Karpas-422 (cell line): ENCODE measurements at places on chromosomes 4 and X. TPM values are rescaled to one million over a fixed set of nuclear protein-coding genes. Genes with fewer than 3 reads are reported as not detected.

DNA sequence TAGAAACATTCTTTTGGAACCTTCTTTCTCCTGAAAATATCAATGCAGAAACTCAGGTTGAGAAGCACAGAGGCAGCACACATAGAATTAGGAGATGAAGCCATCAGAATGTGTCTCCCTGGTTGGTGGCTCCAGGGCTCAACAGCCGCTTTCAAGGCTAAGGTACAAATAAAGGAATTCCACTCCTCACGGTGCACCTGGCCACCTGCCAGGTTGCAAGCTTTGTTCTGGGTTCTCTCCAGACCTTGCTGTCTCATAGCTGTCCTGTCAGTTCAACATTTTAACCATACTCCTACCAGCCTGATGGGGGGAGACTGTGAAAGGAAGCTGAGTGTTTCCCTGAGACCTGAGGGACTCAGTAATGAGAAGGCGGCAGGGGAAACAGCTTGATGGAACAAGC, 96.3 kb upstream of the HPF1 start:
- no peak for DNase-seq

DNA sequence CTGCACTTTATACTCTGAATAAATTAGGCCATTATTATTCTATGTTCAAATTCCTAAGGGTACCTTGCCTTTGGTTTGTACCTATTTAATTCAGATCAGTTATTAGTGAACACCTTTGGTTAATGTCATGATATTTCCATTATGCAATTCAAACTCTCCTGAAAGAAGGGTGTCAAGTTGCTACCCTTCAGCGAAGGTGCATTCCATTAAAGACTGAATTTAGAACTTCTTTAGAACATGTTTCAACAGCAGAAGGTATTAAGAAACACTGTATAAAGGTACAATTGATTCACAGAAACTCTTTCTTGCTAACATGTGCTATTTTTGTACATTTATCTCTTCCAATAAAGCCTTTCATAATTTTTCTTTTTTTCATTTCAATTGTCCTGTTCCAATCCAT, 1545.4 kb upstream of the PCDH10 start:
- DNase-seq = no peak

GRCh38 chrX:68801737-68802290, 27.0 kb upstream of the EFNB1 start:
- no peak for DNase-seq

GRCh38 chr4:84814094-84814750, 152.3 kb downstream of the WDFY3 start:
- no peak for DNase-seq

GRCh38 chrX:92213786-92214185, 434.6 kb downstream of the PCDH11X start:
- DNase-seq = no peak

DNA sequence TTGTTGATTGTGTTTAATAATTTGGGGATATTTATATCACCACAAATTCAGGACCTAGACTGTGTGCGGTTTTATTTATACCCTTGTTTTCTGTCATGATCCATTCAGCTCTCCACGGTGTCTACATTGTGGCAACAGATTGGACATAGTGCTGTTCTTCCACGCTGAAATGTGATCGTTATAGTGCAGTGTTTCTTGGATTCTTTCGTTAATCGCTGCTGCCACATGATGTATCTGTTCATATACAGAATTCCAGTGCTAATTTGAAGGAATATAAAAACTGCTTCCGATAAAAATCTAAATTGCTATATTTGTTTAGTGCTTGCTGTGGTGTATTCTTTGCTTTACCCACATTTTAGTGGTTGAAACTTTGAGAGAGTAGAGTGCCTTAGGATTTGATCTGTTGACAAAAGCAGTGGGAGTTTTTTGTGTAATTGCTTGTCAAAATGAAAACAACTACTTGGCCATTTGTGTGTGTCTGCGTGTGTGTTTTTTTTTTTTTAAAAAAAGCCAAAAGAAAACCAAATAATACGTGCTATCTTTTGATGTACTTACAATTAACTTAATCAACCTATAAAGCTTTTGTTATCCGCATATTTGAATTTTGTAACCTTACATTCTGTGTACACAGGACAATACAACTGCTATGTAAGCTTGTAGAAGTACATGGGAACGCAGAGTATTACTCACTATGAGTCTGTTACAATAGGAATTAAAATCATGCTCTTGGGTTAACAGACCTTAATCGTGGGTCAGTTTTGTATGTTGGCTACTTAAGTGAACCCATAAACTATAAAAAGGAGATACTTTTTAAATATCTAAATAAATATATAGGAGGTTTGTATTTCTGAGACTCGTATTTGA, 353.3 kb downstream of the ARHGAP24 start:
- no peak for DNase-seq

DNA sequence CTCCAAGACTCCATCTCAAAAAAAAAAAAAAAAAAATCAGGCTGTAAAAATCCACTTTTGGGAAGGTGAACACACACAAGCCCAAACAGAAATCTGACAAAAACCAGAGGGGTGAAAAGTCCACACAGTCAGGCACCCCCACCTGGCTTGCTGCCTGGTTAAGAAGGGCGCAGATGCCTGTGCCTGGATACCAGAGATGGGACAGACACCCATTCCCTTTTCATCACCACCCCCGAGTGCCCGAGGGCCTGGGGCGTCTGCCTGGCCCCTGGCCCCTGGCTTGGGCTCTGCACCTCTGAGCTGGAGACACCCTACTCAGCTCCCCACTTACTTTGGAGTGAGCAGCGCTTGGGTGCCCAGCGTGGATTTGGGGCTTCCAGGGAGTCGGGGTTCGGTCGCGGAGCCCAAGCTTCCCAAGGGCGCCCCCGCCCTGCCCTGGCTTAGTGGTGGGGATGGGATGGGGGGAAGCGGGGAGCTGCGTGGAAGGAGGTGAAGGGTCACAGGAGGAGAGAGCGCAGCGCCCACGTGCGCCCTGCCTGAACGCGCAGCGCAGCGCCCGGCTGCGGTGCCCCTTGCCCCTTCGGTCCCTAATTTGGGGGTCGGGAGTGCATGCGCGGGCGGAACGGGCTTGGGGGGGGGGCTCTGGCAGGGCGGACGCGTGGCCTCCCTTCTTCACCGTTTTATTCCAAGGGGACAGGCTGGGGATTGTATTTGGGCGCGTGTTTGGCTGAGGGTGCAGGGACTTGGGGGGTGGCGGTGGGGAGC, 11.3 kb downstream of the SHOX start:
- no peak for DNase-seq

GRCh38 chrX:109294097-109294814, 187.6 kb downstream of the GUCY2F start:
- DNase-seq = no peak

- no peak for DNase-seq
Observed at GRCh38 chr4:42555828-42556227, 101.1 kb downstream of the ATP8A1 start.

GRCh38 chrX:103215425-103215991, 600 bp downstream of the BEX4 start:
- no peak for DNase-seq

DNA sequence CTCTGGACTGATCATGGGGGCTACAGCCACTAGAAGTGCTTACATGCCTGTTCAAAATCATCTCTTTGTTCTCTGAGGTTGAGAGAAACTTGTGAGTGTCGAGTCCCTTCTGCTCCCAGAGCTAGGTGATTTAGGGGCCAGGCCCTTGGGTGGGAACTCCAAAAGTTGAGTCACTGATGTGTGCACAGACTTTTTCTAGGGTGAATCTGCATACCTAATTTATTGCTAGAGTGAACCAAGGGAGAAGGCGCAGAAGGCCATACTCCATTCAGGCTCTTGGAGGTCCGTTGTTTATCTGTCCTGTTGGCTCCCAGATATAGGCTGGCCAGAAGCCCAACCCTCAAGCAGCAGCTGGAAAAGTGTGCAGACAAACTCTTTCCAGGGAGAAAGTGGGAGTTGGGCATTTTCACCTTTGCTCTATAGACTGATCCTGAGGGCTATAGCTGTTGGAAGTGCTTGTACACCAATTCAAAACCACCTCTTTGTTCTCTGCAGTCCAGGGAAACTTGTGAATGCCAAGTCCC, 80.8 kb upstream of the ARX start:
- no peak for DNase-seq

DNA sequence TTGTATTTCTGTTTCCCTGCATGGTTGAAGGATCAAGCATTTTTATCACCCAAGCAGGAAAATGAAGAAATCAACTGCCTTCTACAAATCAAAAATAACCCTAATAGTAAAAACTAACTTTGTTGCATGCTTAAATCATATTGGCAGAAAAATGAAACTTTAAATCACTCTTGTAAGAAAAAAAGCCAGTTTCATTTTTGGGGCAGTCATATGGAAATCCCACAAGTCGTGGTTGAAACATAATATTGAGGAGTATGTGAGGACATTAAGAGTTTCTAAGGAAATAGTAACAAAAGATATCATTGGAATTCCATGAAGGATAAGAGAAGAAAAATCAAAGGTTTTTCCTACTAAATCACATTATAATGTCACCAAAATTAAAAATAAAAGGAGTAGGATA, 8.4 kb downstream of the TEC start:
- DNase-seq = no peak

- no peak for DNase-seq
Observed at GRCh38 chrX:40773809-40774208, 38.5 kb upstream of the MED14 start.

GRCh38 chr4:144721994-144722393, 76.0 kb downstream of the HHIP start:
- no peak for DNase-seq

The TRMT44 gene
- 14.1 and 16.2 TPM in 2 replicates for total RNA-seq

The KANTR gene
- 14.3 and 27.9 TPM in 2 replicates for total RNA-seq

The DMD gene
- total RNA-seq = not detected in 2 replicates

The ERAS gene
- not detected in 2 replicates for total RNA-seq
